Stimulated activated CD4-positive, alpha-beta T cell treated with anti-CD3 and anti-CD28 coated beads, Interleukin-12 subunit alpha, Interleukin-12 subunit beta, amount 100 ng/mL, for 24 hours (primary cell): ENCODE measurements at places on chromosomes 12 and 14.

DNA sequence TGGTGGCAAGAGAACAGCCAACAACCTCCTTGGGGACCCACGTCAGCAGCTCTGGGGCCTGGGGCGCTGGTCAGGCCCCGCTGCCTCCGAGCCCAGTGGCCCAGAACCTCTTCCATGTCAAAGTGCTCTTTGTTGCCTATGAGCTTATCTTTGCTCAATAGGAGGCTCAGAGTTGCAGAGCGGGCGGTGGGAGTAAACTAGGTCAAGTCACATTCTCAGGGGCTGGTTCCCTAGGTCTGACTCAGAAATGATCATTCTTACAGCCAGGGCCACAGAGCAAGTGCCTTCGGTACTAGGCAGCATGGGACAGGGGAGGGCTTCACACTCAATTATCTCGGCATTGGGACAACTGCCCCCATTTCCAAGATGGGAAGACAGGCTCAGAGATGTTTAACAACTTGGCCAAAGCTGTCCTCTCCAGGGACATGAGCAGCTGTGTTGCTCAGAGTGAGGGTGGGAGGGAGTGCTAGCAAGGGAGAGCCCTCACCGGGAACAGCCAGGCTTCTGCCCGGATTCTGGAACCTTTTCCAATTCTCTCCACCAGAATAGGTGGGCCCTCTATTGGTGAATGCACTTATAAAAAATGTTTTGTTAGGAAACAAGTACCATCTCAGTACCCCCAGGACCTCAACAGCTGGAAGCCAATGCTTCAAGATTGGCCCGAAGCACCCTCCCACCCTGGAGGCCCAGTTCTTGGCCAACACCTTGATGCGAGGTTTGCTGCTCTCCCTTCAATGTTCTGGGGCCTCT lies 11.9 kb downstream of the SLC25A29 start:
- no peak for DNase-seq

DNA sequence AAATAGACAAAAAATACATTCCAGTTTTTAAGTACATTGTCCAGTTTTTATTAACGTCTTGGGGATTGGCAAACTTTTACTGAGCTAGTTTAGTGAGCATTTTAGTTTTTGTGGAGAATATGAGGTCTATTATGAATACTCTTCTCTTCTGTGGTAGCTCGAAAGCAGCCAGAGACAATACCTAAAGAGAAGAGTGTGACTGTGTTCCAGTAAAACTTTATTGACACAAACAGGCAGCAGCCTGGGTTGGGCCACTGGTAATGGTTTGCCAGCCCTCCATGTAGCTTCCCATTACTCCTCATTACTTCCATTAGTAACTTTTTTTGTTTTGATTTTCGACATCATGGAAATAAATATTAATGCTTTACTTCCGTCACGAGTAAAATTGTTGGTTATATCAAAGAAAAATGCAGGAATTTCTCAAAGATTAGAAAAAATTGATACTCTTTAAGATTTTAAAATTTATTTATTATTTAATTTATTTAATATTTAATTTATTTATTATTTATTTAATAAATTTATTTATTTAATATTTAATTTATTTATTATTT lies 19.6 kb downstream of the RMST start:
- no peak for DNase-seq

GRCh38 chr14:95482627-95483308 lies 33.7 kb downstream of the SYNE3 start:
- no peak for DNase-seq

DNA sequence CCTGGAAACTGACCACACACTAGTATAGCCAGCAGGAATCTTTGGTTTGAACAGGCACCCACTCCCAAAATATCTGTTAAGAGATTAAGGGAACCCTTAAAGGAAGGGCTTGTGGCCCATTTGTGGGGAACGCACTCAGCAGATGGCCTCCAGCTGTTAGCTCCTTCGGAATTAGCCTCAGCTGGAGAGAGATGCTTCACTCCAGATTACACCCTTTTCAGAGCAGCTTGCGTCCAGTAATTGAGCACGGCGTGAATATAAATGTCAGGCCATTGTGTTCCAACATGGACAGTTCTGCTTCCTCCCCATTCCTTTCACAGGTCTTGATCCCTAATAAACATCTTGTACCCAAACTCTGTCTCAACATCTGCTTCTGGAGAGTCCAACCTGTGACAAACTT lies 397.8 kb downstream of the SEC23A start:
- DNase-seq: no peak

DNA sequence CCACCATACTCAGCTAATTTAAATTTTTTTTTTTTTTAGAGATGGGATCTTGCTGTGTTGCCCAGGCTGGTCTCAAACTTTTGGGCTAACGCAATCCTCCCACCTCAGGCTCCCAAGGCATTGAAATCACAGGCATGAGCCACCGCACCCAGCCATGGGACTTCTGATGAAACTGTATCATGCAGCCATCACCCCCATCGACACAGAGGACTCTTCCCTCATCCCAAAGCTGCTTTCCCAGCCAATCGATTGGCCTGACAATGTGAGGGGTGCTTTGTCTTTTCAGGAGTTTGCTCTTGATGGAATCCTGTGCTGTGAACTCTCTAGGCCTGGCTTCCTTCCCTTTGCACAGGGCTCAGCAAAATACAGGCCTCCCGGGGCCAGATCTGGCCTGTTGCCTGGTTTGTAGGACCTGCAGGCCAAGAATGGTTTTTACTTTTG lies 59.6 kb upstream of the NCOR2 start:
- DNase-seq: no peak
